SK-N-SH (cell line): ENCODE measurements at places on chromosomes 7 and 10.

DNA sequence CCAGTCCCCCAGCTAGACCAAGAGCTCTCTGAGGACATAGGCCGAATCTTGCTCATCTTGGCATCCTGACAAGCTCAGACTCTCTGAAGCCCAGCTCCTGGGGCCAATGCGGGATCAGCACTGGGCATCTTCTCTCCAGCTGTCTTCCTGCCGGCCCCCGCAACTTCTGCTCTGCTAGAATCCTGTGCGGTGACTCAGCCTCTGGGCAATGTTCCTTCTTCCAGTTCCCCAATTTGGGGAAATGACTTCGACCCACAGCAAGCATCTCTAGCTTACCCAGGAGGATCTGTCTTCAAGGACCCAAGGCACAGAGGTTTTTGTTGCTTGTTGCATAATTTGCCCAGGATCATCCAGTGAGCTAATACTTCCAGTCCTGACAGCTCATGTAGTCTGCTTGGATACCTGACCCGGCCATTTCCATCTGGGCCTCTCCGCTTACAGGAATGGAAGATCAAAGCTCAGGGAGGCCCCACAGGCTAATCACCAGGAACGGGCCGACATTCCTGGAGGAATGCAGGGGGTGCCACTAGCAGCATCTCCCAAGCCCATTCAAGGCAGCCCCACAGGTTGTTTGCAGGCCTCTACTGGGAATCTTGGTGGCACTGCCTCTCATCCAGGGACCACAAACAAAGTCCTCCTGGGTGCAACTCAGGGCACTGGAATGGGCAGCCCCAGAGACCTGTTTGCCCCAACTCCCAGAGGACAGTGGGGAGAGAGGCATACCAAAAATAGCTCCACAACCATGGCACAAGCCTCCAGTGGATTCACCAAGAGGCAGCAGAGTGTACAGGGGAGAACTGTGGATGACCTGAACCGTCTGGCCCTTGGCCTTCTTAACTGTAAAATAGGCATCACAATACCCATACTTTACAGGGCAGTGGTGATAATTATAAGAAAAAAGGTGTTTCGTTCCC is 151.9 kb downstream of the NEURL1 start:
- no peak for DNase-seq

DNA sequence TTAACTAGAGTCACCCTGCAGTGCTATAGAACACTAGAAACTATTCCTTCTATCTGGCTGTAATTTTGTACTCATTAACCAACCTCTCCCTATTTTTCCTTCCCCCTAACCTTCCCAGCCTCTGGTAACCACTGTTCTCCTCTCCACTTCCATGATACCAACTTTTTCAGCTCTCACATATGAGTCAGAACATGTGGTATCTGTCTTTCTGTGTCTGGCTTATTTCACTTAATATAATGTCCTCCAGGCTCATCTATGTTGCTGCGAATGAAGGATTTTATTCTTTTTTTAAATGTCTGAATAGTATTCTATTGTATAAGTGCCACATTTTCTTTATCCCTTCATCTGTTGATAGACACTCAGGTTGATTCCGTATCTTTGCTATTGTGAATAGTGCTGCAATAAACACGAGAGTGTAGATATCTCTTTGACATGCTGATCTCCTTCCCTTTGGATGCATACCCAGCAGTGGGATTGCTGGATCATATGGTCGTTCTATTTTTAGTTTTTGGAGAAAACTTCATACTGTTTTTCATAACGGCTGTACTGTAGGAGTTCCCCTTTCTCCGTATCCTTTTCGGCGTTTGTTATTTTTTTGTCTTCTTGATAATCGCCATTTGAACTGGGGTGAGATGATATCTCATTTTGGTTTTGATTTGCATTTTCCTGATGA is 101.4 kb downstream of the FAM107B start:
- DNase-seq = peak; percentile 42

DNA sequence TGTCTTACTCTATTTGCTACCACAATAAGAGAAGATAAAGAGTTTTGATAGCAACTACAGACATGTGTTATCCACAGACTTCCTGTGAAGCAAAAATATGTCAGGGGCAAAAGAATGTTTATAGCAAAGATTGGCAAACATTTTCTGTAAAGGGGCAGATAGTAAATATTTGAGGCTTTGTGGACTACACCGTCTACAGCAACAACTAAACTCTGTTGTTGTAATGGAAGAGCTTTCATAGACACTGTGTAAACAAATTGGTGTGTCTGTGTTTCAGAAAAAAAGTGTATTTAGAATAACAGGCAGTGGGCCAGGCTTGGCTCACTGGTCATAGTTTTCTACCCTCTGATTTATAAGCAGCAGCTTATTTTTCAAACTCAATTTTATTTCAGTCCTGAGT is 521.4 kb downstream of the ANKRD7 start:
- no peak for DNase-seq

GRCh38 chr7:18420748-18421147 is 74.8 kb upstream of the HDAC9 start:
- no peak for DNase-seq

DNA sequence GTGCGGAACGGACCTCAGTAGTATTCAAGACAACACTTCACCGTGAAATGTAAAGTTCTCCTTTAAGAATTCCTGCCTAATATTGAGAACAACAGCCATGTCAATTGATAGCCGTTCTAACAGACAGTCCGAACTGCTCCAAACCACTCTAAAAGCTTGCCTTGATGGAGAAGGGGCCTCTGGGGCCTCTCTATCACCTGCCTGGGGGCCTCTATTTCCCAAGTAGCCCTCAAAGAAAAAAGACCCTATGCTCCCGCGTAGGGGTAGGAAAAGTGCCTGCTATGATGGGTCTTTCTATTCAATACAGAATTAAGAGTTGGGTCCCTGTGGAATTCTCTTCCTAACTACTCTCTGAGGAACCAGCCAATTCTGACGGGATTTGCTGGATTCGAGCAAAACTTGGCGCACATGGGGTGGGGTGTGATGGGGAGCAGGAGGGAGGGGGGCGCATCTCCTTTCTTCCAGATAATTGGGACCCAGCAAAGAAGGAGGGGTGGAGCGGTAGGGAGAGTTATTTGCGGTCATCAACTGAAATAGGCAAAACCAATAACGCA is 8.3 kb upstream of the DLX6 start:
- no peak for DNase-seq

DNA sequence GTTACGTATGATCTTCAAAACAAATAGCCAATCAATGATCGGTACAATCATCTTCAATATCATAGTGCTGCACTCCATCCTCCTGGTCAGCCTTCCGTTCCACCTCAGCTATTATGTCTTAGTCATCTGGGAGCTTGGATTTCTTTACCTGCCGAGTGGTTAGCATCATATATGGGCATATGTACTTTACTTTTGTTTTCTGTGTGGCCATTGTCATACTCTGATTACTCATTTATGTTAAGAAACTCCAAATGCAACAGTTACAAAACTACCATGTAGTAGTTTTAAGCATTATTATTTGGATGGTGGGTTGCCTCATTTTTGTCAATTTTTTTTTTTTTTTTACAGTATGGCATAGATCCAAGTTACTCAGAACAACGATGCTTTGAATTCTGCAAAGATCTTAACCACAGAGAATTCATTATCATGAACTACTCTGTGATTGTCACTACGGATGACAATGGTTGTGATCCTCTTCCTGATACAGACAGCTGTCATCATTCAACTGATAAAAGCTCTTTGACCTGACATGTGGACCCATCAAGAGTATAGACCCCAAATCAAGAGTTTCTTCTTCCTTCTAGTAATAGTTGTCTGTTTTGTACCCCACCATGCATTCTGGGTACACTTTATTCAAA is 52.1 kb upstream of the NME8 start:
- no peak for DNase-seq
